Mesothelial cell of epicardium (in vitro differentiated cells): ENCODE measurements at places on chromosomes 2 and 18.

DNA sequence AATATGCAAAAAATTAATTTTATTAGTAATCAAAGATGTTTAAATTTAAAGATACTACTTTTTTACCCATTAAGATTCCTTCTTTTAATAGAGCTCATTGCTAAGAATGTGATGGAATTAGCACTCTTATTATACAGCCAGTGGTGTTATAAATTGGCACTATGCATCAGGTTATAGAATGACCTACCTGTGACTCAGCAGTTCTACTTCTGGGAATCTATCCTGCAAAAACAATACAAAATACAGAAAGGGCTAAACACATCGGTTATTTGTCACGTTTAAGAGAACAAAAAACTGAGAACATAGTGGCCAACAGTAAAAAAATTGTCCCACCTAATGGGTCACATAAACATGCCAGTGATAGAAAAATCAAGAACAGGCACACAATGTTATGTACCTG lies 9.4 kb upstream of the ADD2 start:
- H3K36me3 ChIP-seq: no peaks in the 10 kb centered on the region
- H3K4me3 ChIP-seq: no peak overlapping the region
- DNase-seq: no peak
- H3K27me3 ChIP-seq: peaks cover 66% of the 10 kb centered on the region
- no peak overlapping the region for H3K27ac ChIP-seq

DNA sequence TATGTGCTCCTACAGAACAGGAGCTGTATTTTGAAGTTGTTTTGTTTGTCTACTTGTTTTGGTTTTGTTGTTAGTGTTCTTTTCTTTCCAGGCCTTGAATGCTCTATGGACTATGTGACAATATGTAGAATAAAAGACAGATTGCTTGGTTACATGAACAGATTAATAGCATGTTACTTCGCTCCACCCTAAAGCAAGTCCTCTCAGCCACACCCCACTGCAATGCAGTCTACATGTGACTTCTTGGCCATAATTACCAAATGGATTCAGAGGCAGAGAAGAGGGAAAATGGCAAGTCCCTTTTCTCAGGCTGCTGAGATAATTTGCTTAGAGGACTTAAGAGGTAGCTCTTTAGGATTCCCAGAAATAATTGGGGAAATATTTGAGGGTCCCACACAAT lies 123.2 kb upstream of the CYP1B1 start:
- H3K36me3 ChIP-seq: no peaks in the 10 kb centered on the region
- no peak overlapping the region for H3K4me3 ChIP-seq
- H3K27ac ChIP-seq: peak overlapping the region; percentile 95
- no peak for DNase-seq

DNA sequence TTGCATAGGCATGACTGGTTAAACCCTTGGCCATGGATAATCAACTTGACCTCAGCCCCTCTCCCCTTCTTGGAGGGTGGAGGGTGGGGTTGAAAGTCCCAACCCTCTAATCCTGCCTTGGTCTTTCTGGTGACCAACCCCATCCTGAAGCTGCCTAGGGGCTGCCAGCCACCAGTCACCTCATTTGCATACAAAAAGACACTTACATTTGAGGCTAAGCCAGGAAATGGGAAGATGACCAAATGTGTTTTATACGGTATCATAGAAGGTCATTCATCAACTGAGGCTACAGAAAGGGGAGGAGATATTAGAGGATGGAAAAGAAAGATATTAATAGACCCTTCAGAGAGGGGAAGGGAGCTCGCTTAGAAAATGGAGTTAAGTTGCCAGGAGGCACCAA lies 96.8 kb downstream of the NCK2 start:
- DNase-seq: no peak
- peaks cover 4% of the 10 kb centered on the region for H3K36me3 ChIP-seq
- no peak overlapping the region for H3K27ac ChIP-seq
- H3K4me1 ChIP-seq: peaks cover 46% of the 10 kb centered on the region
- H3K27me3 ChIP-seq: no peaks in the 10 kb centered on the region
- no peak overlapping the region for H3K4me3 ChIP-seq

GRCh38 chr2:172578860-172579512 lies 23.1 kb downstream of the PDK1 start:
- no peak overlapping the region for H3K4me3 ChIP-seq
- H3K4me1 ChIP-seq: no peaks in the 10 kb centered on the region
- no peak for DNase-seq
- no peak overlapping the region for H3K27ac ChIP-seq
- H3K36me3 ChIP-seq: peaks cover 72% of the 10 kb centered on the region

DNA sequence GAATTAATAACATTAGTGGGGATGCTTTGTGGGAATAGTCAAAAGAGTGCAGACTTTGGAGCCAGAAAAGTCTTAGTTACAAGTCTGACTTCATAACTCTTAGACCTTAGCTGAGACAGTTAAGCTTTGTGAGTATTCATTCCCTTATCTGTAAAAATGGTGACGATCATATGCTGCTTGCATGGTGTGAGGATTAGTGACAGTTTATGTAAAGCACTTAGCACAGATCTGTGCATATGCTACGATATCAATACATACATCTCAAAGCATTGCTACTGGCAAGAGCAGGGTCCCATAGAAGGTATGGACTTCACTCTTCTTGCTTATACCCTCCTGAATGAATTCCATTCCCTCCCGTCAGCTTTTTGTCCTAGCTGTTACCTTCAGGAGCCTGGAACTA lies 56.7 kb upstream of the LYPD6B start:
- DNase-seq: no peak
- no peaks in the 10 kb centered on the region for H3K27me3 ChIP-seq
- no peak overlapping the region for H3K4me3 ChIP-seq
- H3K36me3 ChIP-seq: no peaks in the 10 kb centered on the region

DNA sequence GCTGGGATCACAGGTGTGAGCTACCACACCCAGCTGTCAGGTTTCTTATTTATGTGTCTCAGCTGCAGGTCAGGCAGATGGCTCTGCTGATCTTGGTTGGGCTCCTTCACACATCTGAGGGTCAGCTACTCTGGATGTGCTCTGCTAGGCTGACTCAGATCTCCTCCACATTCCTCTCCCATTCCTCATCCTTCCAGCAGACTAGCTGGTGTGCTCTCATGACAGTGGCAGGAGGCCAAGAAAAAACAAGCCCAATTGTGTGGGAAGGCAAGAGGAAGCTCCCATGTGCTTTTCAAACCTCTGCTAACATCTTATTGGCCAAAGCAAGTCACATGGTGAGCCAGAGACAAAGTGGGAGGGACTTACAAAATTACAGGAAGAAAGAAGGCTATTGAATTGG lies 11.7 kb upstream of the MSH6 start:
- H3K4me1 ChIP-seq: peaks cover 3% of the 10 kb centered on the region
- no peaks in the 10 kb centered on the region for H3K27me3 ChIP-seq
- no peaks in the 10 kb centered on the region for H3K36me3 ChIP-seq
- no peak overlapping the region for H3K4me3 ChIP-seq
- DNase-seq: no peak
- no peak overlapping the region for H3K27ac ChIP-seq

GRCh38 chr2:47118581-47118980 lies 36.5 kb downstream of the STPG4 start:
- no peaks in the 10 kb centered on the region for H3K27me3 ChIP-seq
- no peak overlapping the region for H3K4me3 ChIP-seq
- no peak overlapping the region for H3K27ac ChIP-seq
- DNase-seq: no peak
- H3K36me3 ChIP-seq: no peaks in the 10 kb centered on the region

GRCh38 chr2:106274668-106275067 lies 80.6 kb upstream of the UXS1 start:
- H3K4me1 ChIP-seq: peaks cover 15% of the 10 kb centered on the region
- no peak for DNase-seq
- no peak overlapping the region for H3K27ac ChIP-seq
- no peaks in the 10 kb centered on the region for H3K36me3 ChIP-seq
- no peak overlapping the region for H3K4me3 ChIP-seq
- H3K27me3 ChIP-seq: no peaks in the 10 kb centered on the region

DNA sequence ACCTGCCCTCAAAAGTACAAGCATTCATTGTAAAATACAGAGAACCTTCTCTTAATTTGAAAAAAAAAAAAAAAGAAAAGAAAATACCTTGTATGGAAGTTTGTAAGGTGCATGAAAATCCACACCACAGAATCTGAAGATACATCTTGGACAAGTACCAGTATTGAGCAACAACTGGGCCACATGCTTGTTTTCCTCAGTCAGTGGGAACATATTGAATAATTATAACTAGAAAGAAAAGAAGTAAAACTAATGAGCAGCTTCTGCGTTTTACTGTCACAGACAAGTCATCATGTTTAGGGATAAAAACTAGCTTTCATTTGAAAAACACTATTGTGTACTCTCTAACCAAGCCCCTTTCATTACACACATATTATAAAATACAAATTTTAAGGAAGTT lies 5.8 kb upstream of the PEX13 start:
- H3K4me3 ChIP-seq: no peak overlapping the region
- no peak overlapping the region for H3K27ac ChIP-seq
- peaks cover 9% of the 10 kb centered on the region for H3K4me1 ChIP-seq
- no peak for DNase-seq

- peaks cover 6% of the 10 kb centered on the region for H3K36me3 ChIP-seq
- H3K27ac ChIP-seq: no peak overlapping the region
- H3K4me3 ChIP-seq: no peak overlapping the region
- H3K4me1 ChIP-seq: peaks cover 23% of the 10 kb centered on the region
- no peak for DNase-seq
These were observed 10.4 kb upstream of the GATA6 start for GRCh38 chr18:22159014-22159413.

DNA sequence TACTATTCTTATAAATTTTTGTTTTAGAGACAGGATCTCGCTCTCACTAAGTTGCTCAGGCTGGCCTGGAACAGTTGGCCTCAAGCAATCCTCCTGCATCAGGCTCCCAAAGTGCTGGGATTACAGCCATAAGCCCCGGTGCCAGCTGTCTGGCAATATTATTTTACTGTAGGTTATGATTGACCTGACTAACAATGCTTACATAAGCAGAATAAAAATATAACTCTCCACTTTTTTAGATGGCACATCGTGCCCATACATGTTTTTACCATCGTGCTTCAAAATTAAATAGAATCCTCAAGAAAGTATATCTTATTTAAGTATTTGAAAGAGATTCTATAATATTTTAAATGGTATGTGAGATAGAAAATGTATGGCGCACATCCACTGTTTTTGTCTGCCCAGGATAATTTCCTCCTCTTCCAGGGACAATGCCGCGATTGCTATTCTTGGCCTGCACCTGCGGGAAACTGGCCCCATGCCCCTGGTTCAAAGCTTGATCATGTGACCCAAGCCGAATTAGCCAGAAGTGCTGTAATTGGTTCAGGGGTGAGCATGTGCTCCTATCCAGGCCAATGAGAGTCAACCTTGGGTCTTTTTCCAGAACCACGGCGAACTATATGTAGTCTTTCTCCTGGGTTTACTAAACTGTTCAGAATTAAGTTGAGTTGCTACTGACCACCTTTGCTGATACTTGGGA lies 38.3 kb upstream of the GREB1L start:
- no peak overlapping the region for H3K4me3 ChIP-seq
- no peak overlapping the region for H3K27ac ChIP-seq
- no peaks in the 10 kb centered on the region for H3K36me3 ChIP-seq
- H3K4me1 ChIP-seq: peaks cover 5% of the 10 kb centered on the region
- no peak for DNase-seq
- H3K27me3 ChIP-seq: no peaks in the 10 kb centered on the region

DNA sequence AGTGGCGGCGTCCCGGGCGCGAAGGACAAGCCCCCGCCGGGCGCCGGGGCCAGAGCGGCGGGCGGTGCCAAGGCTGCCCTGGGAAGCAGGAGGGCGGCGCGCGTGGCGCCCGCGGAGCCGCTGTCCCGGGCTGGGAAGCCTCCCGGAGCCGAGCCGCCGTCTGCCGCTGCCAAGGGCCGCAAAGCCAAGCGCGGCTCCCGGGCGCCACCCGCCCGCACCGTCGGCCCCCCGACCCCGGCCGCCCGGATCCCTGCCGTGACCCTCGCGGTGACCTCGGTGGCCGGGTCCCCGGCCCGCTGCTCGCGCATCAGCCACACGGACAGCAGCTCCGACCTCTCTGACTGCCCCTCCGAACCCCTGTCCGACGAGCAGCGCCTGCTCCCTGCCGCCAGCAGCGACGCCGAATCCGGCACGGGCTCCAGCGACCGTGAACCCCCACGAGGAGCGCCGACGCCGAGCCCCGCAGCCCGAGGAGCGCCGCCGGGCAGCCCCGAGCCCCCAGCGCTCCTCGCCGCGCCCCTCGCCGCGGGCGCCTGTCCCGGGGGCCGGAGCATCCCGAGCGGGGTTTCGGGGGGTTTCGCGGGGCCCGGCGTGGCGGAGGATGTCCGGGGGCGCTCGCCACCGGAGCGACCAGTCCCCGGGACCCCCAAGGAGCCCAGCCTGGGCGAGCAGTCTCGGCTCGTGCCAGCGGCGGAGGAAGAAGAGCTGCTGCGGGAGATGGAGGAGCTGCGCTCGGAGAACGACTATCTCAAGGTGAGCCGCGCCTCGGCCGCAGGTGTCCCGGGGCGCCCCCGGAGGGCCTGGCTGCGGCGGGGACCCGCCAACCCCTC lies 820 bp downstream of the MTCL1 start:
- peaks cover 33% of the 10 kb centered on the region for H3K27me3 ChIP-seq
- H3K36me3 ChIP-seq: peaks cover 2% of the 10 kb centered on the region
- H3K4me3 ChIP-seq: peak overlapping the region; percentile 94
- H3K4me1 ChIP-seq: peaks cover 25% of the 10 kb centered on the region
- no peak for DNase-seq

DNA sequence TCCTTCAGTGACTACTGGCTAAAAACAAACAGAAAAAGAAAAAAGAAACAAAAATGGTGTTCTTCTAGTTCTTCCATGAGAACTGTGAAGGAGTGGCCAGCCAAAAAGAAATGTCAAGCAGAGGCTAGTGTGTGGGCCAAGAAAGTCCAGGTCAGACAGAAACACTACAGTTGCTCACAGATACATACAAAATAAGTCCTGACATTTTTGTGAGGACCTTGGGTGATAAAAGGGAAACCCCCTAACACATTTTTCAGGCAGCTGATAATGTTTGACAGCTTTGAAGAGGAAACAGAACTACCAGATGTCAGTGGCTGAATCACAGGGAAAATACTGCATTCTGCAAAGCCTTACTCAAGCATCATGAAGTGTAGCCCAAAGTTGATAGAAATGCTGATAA lies 28.1 kb downstream of the ARHGAP25 start:
- no peak for DNase-seq
- peak overlapping the region; percentile 48 for H3K27ac ChIP-seq
- H3K4me3 ChIP-seq: no peak overlapping the region
- H3K27me3 ChIP-seq: peaks cover 13% of the 10 kb centered on the region
- peaks cover 44% of the 10 kb centered on the region for H3K4me1 ChIP-seq
